ENCODE measurements at places on chromosomes 7 and 10.

- DNase-seq = no peak
Measured at GRCh38 chr10:24235471-24235870, 26.5 kb downstream of the KIAA1217 start.

DNA sequence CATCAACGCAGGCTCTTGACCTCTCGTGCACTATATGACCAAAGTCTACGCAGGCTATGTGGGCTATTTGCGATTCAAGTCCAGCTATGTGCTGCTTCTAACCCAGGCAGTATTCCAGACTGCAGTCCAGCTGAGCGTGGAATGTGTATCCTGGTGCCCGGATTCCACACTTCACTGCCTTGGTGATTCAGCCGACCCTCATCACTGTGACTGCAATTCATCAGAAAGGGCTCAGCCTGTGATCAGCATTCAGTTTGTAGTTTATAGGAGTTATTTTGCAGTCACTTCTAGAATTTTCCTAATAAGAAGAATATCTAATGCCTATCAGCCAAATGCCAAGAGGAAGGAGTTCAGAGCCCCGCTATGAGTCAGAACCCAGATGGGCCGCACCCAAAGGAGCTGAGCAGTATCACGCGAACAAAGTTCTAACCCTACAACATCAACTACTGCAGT, 119.8 kb upstream of the LANCL2 start:
- DNase-seq = no peak

DNA sequence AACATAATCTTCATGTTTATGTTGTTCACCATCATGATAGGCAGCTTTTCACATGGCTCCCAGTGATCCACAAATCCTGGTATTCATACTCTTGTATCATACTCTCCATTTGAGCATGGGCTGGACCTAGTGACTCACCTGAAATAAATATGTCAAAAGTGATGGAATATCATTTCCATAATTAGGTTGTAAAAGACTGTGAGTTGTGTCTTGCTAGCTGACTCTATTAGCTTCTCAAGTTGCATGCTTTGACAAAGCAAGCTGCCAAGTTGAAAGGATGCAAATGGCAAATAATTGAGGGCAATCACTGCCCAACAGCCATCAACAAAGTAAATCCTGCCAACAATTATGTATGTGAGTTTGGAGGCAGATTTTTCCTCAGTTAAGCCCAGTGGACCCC, 300.4 kb downstream of the AHR start:
- DNase-seq = no peak

- DNase-seq = no peak
Measured at GRCh38 chr7:17150018-17150417, 148.4 kb upstream of the AHR start.

DNA sequence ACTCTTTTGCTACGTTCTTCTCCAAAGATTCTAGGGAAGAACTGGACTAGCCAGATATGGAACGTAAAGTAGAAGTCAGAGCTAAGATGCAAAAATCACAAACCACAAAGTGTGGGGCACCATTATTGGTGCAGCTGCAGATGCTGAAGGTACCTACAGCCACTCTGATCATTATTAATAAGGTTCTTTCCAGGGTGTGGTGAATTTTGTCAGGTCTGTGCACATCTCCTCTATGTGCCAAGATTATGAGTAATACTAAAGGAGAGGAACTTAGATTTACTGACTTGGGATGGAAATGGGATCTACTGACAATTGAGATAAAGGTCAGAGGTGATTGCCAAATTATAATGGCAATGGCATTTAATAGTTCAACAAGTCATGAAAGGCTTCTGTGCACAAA, 148.2 kb downstream of the RAPGEF5 start:
- no peak for DNase-seq

GRCh38 chr10:11154849-11155498, 137.3 kb downstream of the CELF2 start:
- no peak for DNase-seq

GRCh38 chr10:4525103-4525502, 300.9 kb upstream of the AKR1E2 start:
- no peak for DNase-seq

DNA sequence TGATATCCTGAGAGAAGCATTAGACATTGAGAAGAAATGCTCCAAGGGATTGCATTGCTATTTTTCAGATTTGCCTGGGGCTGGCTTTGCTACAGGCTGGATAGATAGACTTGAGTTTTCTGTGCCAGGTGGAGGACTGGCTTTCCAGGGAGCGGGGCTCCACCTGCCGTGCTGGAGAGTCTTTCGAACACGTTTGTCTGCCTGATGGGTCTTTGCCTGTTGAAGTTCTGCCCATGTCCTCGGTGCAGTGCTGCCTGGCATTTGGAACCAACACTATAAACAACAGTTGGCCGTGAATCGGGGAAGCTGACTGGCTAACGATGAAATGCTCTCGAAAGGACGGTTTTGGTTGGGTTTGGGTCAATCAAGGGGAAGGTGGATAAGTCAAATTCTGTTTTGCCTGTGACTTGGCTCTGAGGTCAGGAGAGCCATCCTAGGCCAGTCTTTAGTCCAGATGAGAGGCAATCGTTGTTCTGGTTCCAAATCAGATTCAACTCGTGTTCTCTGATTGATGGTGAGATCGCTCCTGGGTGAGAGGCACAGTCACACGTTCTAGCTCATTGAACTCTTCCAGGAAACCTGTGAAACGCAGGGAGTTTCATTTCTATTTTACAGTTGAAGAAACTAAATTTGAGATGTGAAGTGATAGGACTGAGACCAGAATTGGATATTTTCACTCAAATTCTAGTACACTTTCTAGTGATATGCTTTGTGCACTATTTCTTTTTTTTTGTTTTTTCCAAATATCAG, 599.0 kb downstream of the TYW1 start:
- DNase-seq = no peak

- no peak for DNase-seq
Measured at GRCh38 chr7:83876593-83876992, 227.7 kb upstream of the SEMA3E start.

DNA sequence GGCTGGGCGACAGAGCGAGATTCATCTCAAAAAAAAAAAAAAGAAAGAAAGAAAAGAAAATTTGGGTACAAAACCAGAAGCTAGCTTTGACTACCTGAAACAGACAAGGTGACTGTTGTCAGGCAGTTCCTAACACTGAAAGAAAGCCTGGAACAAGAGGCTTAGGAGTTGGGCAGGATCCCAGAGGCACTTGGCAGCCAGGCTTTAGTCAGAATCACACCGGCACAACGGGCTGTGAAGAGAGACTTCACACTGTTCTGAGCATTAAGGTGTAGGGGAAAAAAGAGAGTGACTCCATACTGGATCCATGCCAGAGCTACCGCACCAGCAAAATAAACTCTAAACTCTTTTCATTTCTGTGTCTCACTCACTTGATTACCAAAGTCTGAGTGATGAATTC, 130.8 kb downstream of the ZNF467 start:
- DNase-seq = no peak

DNA sequence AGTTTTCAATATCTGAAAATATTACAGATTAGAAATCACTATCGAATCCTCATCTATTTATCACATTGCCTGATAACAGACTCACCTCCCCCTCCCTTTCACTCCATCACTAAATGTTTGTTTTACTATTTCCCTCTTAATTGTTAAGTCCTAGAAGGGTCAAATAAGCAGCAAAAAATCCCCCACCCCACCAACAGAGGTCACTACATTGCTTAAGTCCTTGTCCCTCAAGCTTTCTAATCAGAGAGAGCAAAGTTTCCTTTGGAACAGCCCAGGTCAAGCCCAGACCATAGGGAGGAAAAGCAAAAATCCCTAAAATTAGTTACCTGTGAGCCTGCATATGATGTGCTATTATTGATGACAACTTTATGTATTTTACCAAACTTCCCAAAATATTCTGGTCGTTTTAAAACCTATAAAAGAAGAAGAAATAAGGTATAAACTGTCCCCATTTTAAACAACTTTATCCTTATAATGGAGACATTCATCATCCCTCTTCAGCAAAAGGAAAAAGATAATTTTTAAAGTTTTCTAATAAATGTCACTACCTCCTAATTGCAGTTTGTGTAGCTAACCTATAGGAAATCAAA, 95.0 kb downstream of the CNOT4 start:
- DNase-seq = no peak

GRCh38 chr10:59129867-59130266, 46.6 kb upstream of the PHYHIPL start:
- DNase-seq = no peak

DNA sequence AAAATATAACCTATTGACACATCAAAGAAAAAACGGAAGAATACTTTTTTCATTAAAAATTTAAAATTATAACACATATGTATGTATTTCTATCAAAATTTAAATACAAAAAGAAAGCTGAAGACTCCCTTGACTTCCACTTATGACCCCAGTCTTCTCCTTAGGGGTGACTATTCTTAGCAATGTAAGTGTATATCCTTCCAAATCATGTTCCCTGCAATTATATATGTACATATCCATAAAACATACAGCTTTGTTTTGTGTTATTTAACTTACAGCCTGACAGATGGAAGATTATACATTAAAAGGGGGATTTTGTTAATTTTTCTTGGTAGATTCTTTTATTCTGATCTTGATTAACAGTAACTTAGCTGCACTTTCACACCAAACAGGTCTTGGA, 9.1 kb downstream of the GLUD1 start:
- no peak for DNase-seq

Data from hippocampal formation (tissue), 2 donors.